ENCODE measurements at places on chromosomes 2 and 18.

- no peak for DNase-seq
These were observed 17.4 kb downstream of the FAM117B start for GRCh38 chr2:202652119-202652518.

- DNase-seq: peak; percentile 33
These were observed 796 bp downstream of the MYO1B start for GRCh38 chr2:191245869-191246531.

DNA sequence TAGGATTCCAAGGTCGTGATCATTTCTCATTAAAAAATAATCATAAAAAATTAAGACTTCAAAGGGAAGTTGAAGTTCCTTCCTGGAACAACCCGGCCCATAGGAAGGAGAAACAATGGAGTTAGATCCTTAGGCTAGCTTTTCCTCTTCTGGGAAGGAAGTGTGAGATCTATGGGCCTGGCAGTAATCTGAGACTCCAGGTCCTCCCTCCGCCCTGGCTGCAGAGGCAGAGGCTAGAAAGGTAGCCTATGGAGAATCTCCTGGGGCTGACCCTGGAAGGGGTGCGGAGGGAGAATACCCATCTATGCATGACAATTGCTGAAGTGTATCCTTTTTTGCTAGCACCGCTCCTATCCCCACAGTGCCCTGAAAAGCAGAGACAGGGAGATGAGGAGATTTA, 37.9 kb downstream of the TRIB2 start:
- no peak for DNase-seq

- no peak for DNase-seq
These were observed 102.9 kb downstream of the SLC39A10 start for GRCh38 chr2:195759877-195760276.

DNA sequence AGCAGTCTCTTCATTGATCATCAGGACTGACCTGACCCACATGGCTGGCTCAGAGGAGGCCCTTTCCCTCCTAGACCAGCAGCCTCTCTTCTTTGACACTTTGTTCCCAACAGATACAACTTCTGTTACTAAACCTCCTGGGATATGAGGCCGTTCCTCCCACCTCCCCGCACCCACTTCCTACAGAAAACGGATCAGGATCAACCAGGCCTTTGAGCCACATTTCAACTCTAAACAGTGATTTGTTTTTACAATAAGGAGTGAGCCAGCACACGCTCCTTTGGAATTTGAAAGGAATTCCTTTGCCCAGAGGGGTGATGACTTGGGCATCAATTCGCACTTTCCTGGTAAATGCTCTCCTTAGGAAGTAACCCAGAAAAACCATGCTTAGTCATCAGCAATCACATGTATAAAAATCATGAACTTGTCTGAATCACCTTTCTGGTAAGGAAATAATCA, 180.4 kb downstream of the FAM124B start:
- DNase-seq: no peak

- no peak for DNase-seq
These were observed 110.0 kb upstream of the EPAS1 start for GRCh38 chr2:46187112-46187618.

GRCh38 chr2:178498137-178498536, 17.9 kb downstream of the PLEKHA3 start:
- DNase-seq: no peak

DNA sequence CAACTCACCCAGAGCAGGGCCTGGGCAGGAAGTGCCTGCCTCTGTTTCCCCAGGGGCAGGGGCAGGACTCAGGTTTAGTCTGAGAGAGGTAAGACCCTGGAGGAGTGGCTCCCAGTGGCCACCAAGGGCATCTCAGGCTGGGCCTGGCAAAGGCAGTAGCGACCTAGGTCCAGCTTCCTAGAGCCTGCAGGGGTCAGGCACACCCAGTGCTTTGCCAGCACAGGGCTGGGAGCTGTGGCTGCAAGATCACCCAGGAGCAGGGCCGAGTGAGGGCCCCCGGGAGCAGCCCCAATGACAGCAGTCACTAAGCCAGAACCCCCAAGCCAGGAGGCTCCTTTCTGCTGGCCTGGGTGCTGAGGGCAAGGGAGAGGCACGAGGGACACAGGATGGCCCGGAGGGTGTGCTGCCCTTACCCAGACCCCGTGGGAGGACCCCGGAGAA, 8.8 kb upstream of the DUSP2 start:
- DNase-seq: no peak

GRCh38 chr2:109212836-109213563, 84.0 kb downstream of the SH3RF3 start:
- DNase-seq: no peak

GRCh38 chr2:57460396-57461276, 586.0 kb upstream of the VRK2 start:
- no peak for DNase-seq

- no peak for DNase-seq
These were observed 10.8 kb upstream of the SDC1 start for GRCh38 chr2:20235655-20236305.

- DNase-seq: no peak
These were observed 19.1 kb downstream of the PLA2R1 start for GRCh38 chr2:160043265-160043664.

GRCh38 chr2:53407363-53408080, 360.1 kb upstream of the CHAC2 start:
- DNase-seq: no peak

DNA sequence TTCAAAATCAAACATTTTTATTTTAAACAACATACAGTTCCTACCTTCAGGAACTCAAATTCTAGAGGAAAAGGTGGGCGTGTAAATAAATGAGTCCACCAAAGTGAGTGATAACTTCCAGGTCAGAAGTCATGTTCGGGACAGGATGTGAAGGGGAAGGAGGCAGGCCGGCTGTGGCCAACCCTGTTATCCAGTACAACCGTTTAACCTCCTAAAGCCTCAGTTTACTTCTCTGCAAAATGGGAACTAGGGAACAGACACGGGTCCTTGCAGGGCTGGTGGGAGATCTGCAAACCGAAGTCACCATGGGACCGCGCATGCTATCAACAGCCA, 373 bp downstream of the EIPR1 start:
- DNase-seq: peak; percentile 60

DNA sequence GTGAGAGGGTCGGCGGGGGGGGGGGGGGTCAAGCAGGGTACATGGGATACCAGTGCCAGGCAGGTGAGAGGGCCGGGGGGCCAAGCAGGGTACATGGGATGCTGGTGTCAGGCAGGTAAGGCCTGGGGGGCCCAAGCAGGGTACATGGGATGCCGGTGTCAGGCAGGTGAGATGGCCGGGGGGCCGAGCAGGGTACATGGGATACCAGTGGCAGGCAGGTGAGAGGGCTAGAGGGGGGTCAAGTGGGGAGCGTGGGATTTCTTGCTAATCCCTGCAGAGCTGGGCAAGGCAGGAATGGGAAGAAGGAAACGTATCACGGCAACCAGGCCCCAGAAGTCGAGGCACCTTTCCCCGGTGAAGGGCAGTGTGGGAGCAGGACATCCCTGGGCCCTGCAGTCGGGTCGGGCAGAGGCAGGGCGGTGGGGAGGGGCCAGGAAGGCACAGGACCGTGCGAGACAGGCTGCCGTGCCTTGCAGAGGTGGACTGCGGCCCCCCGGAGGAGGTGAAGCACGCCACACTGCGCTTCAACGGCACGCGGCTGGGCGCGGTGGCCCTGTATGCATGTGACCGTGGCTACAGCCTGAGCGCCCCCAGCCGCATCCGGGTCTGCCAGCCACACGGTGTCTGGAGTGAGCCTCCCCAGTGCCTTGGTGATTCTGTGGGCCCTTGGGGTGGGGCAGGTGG, 49.3 kb downstream of the MTERF4 start:
- DNase-seq: no peak

GRCh38 chr2:192127434-192127833, 67.3 kb downstream of the TMEFF2 start:
- DNase-seq: no peak

GRCh38 chr2:113282747-113283533, 4.2 kb upstream of the PAX8 start:
- no peak for DNase-seq

DNA sequence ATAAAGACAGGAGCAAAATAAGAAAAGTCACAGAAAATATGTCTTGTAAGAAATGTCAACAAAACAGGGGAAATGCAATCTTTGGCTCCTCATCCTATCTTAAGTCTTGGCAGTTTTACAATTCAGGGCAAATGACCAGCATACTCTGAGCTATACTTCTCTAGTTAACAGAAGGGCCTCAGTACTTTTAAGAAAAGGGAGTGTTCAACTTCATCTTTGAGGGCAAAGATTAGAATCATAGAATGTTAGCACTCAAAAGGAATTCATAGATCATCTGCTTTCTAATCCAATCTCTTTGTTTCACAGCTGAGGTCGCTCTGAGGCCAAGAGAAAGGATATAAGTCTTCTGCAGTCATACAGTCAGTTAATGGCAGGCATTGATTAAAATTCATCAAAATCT, 174.0 kb upstream of the NT5C1B start:
- no peak for DNase-seq

DNA sequence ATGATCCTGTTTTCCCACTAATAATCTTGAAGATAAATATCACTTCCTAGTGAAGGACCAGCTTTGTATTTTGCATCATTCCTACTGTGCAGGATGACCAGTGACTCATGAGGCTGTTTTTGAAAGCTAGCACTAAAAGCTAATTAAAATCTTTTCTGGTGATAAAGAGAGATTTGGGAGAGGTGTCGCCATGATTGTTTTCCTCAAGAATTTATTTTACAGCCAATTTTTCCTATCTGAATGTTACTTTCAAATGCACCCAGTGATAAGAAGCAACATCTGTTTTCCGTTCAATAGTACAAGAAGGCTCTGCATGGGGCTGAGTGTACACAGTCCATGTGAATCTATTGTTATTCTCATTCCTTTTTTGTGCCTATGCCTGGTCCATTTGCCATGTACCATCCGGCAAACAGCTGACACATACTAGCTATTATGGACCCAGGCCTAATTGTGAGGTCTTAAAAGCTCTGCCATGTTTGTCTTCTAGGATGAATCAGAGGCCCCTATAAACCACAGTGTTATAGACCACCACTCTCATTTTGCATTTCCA, 28.4 kb downstream of the MEIS1 start:
- no peak for DNase-seq

DNA sequence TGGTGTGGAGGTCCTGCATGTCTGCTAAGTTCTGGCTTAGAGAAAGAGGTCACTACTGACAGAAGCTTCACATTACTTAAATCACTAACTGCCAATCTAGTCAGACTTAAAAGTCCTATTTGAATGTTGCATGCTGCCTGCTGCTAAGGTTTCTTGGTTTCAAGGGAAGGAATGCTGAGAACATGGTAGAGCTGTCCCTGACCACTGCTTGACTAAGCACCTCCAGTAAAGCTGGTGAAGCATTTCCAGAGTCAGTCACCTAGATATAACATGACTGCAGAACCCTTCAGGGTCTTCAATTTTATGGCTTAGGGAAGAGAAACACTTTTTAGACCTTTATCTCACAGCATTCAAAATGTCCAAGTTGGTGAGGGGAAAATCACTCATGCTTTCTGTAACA, 2178.3 kb upstream of the PIK3C3 start:
- no peak for DNase-seq

- DNase-seq: no peak
These were observed 151.9 kb upstream of the RND3 start for GRCh38 chr2:150639383-150639782.

- no peak for DNase-seq
These were observed at the start of gene ASXL3 for GRCh38 chr18:33577685-33578517. TSS of gene ASXL3 (plus strand) at chr18:33578219. CDS start at chr18:33578632, 413 bp downstream.

GRCh38 chr2:199842631-199843395, 8.2 kb downstream of the FTCDNL1 start:
- DNase-seq: no peak

DNA sequence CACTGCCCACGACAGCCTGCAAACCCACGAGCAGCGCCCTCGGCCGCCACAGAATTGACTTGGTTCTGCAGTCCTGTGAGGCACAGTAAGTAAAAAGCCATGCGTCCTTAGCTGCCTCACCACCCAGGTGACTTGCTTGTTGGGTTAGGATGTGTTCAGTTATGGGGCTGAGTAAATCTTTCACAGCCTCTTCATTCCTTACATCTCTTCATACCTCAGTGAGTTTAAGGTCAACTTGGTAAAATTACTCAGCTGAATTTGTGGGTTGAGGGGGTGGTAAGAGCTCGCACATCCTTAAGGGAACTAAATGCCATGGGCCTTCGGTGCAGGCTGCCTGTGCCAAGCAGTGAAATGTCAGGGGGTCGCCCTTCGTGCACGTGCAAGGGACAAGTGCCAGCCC, 165.2 kb upstream of the ALKAL2 start:
- DNase-seq: no peak

Measured in CD8-positive, alpha-beta T cell (primary cell).